ENCODE measurements at places on chromosomes 7 and 10.

- DNase-seq: no peak
These were observed 13.6 kb downstream of the STAMBPL1 start for GRCh38 chr10:88893611-88894010.

- no peak for DNase-seq
These were observed 8.2 kb upstream of the MAGI2 start for GRCh38 chr7:79461660-79462059.

- no peak for DNase-seq
These were observed 42.6 kb downstream of the RSBN1L start for GRCh38 chr7:77738871-77739270.

GRCh38 chr10:124184208-124184830 lies 90.9 kb upstream of the CHST15 start:
- no peak for DNase-seq

GRCh38 chr10:123270221-123270620 lies 116.0 kb downstream of the BUB3 start:
- DNase-seq: no peak

DNA sequence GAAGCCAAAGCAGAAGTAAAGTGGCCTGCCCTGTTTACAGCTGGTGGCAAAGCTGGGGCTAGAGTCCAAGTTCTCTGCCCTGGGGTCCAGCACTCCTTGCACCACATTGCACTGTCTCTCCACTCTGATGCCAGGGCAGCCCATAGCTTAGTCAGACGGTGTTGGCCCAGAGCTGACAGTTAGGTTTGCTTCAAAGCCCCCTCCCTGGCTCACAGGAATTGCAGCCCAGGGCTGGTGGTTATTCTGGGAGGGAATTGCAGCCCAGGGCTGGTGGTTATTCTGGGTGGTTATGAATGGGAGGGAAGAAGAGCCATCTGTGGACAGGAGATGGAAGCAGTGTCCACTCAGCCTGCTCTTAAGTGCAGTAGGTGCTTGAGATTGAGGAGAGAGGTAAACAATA lies 88.9 kb downstream of the SCRN1 start:
- DNase-seq: no peak

- no peak for DNase-seq
These were observed 19.0 kb downstream of the GPER1 start for GRCh38 chr7:1106793-1107421.

DNA sequence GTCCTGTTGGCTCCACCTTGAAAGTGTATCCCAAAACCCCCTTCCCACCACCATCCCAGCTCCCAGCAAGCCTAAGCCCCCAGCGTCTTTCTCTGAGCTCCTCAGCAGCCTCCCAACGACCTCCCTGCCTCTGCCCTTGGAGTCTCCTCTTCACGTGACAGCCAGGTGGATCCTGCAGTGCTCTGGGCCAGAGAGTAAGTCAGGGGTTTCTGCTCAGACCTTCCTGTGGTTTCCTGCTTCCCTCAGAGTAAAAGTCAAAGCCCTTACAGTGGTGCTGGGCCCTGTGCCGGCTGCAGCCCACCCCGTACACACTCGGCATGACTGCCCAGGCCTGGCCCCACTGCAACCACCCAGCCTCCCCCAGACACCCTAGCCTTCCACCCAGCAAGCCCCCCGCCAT lies 51.9 kb downstream of the OAT start:
- no peak for DNase-seq

DNA sequence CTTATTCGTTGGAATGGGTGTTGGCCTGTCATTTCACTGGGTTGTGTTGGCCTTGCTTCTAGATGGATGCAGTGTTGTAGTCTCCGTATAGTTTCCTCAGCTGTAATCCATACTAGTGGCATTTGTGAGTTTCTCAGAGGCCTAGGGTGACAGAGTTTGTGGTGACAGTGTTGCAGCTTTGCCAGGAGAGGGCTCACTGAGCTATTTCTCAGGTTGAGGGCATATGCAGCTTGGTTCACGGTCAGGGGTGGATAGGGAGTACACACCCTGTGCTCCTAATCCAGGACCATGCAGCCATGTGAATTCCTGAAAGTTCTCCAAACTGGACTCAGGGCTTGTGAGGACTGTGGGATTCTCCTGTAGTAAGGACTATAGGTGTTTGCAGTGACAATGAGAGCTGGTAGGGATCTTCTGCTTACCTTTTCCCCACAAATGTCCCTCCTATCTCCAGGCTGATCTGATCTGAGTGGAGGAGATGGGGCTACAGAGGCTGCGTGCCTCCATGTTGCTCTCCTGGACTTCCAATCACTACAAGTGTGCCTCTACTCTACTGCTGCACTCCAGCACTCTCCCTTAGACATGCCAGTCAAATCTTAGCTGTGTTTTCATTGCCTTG lies 229.0 kb downstream of the STK31 start:
- DNase-seq: no peak

DNA sequence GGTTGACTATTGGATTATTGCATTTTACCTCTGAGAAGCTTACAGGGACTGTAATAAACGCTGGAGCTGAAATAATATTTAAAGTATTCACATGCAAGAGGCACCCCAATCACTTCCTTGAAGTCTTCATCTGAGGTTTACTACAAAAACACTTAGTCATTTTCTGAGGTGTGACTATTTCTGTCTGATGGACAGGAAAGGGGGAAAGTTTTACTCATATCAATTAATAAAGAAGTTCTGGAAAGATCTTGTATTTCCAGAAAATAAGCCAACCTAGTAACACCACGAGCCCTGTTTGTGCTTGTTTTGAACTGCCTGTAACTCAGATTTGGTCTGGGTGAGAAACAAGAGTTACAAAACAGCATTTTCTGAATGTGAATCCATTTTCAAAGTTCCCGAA lies 63.9 kb upstream of the PRKCQ start:
- DNase-seq: no peak

DNA sequence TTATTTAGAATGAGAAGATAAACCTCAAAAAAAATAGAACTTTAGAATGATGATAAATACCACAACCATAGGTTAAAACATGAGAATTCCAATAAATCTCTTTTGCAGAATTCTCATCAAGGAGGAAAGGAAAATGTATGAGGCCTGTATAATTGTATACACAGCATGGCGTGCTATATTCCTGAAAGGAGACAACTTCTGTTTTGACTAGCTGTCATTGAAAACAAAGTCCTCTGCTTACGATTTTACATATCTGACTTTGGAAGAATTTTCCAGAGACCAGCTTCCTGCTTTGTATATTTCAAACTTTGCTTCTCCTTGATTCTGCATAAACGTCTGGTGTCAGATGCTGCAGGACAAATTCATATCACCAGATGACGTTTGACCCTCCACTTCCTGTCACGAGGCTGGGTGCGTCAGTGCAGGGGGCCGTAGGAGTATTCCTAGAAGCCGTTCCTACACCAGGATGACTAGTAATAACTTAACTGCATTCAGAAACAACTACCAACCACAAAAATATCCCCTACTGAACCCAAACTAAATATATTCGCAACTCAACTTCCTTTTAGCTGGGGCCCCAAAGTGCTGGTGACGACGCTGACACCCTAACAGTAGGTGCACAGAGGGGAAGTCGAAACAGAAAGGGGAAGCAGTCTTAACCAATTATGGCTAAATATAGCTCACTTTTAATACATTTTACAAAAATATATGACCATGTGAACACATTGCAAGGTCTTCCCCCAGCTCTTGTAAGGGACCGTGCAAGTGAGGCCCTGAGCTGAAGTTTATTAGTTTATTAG lies 178.6 kb upstream of the INHBA start:
- DNase-seq: peak; percentile 76

All from activated T-helper 1 cell treated with anti-CD3 and anti-CD28 coated beads, Interleukin-12 subunit alpha, Interleukin-12 subunit beta, Interleukin-2, Interleukin-4 antibody, amounts not matched to agents 30 ng/mL and 10 ng/mL and 1 ng/mL, durations not matched to agents 14 hours and 24 hours and 36 hours (primary cell).